ENCODE measurements at places on chromosomes 5 and 9.
A peak's percentile ranks its signal among the peaks of the same experiment; 100 is the strongest.

DNA sequence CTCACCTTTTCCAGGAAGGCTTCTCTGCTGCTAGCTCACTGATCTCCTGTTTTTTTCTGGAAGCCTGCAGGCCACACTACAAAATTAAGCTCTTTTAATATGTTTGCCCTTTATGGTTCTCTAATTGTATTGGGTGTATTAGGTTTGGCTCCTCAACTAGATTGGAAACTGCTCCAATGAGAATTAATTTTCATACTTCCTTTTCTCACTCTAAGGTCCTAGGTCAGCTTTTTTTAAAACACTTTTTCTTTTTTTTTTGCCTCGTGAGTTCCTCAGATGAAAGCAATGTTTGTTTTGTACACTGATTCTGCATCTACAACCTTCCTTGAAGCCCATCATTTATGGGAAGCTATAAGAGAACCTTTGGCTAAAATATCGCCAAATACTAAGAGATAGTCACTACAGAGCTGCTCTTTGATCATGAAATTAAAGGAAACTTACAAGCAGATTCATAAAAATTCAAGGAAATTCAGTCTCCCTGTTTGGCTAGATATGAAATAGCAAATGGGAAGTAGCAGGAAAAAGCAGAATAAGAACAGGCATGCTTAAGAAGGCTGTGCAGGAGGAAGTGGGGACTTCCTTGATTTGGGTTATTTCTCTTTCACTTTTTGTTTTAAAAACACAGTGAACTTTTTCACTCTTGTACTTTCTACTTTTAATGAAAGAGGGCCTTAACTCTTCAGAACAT, 55.2 kb upstream of the FYB1 start:
- DNase-seq = no peak

GRCh38 chr5:113253037-113253436, 181.8 kb downstream of the TSSK1B start:
- no peak for DNase-seq

DNA sequence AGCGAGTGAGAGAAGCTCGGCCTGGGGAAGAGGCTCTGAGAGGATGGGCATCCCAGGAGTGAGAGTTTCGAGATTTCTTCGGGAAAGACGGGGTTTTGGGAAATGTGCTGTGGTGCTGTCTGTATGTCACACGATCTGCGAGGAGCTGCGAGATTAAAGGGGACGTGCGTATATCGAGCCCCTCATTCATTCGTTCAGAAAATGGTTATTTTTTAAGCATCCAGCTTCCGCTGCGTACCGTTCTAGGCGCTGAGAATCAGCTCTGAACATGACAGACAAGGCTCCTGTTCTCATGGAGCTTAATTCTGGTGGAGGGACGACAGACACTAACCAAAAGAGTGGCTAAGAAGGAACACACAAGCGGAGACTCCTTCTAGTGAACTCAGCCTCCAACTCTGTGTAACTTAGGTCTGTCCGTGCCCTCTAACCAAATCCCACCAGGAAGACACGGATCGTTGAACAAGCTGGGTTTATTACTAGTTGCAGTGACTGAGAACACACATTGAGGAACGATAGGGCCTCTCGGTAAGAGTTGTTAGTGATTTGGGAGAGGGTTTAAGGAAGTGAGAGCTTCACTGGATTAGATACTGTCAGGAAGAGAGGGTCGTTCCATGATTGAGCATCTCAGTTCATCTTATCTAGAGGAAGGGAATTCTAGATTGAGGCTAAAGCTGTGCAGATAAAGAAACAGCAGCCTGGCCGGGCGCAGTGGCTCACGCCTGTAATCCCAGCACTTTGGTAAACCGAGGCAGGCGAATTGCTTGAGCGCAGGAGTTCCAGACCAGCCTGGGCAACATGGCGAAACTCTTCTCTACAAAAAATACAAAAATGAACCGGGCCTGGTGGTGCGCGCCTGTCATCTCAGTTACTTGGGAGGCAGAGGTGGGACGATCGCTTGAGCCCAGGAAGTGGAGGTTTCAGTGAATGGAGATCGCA, 1.0 kb upstream of the FBXW11 start:
- no peak for DNase-seq

GRCh38 chr5:127406326-127407121, 110.9 kb upstream of the PRRC1 start:
- DNase-seq = no peak

DNA sequence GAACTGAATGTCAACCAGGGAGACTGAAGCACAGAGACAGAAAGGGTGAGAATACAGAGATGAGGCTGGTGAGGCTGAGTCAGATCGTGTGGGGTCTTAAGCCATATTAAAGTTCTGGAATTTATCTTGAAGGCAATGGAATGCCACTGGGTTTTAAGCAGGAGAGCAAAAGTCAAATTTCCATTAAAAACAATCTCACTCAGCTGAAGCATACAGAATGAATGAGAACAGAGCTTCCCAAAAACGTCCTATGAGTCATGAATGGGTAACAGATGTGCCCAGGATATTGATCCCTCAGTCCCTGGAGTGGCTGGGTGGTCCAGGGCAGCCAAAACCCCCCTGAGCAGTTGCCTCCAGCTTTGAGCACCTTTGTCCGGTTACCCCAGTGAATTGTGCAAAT, 44.9 kb downstream of the PFDN1 start:
- no peak for DNase-seq

DNA sequence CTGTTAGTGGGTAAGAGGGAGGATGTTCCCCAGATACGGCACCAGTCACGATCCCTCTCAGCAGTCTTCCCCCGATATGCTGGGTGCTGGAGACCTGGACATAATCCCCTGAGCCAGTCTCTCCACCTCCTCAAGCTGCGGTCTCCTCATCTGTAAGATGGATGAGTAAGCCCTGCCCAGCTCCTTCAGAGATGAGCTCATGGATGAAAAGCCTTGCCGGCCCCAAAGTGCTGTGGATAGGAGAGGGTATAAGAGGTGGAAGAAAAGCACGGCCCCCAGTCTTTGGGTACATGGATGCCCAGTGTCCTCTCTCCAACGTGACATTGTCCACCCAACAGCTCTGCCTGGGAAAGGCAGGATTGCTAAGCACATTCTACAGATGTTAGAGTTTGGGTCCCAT, 4.5 kb downstream of the CAMK2A start:
- DNase-seq = no peak

DNA sequence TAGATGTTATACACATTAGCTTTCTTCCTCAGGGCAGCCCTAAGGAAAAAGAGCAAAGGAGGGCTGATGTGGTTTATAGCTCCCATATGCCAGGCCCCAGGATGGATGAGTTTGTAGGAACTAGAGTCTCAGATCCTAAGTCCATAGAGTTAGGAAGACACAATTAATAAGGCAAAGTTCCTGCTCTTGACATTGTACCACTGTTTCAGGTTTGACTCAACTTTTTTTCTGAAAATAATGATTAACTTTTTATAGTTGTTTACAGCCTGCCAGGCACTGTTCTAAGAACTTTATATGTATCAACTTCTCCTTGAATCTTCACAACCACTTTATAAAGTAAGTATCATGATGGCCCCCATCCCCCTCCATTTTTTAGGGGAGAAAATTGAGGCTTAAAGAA, 339.5 kb downstream of the PDE4D start:
- no peak for DNase-seq

DNA sequence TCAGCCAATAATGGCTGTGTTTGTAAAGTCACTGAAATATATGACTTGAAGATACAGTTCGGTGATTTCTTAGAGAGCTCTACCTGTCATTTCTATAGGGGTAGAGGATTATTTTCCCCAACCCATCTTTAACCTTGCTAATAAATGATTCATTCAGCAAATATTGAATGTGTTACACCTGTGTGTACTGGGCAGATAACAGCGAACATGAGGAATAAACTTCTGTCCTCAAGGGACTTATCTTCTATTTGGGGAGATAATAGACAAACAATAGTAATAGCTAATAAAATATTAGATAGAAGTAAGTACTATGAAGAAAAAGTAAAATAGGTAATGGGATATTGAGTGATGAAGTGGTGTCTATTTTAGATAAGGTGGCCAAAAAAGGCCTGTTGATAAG, 9.3 kb downstream of the TTC23L start:
- DNase-seq = no peak

DNA sequence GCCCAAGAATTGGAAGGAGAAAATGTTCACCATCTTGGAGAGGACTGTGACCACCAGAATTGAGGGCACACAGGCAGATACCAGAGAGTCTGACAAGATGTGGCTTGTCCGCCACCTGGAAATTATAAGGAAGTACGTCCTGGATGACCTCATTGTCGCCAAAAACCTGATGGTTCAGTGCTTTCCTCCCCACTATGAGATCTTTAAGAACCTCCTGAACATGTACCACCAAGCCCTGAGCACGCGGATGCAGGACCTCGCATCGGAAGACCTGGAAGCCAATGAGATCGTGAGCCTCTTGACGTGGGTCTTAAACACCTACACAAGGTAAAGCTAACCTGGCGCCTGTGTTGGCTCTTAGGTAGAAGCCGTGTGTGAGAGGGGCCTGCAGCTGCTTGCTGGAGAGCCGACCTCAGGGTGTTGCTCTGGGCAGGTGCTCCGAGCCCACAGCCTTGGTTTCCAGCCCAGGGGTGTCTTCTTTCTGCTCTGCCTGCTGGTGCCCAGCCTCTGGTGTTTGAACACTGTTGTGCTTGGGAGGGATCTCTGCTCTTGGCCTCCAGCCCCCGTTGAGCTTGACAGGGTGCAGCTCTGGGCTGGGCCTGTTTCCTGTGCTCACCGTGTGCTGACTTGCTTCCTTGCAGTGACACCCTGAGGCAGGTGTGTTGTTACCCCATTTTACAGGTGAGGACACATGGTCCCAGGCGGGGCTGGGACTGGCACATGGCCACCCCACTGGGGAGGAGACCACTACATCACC, 10.9 kb downstream of the EXOC3 start:
- DNase-seq = peak; percentile 42

DNA sequence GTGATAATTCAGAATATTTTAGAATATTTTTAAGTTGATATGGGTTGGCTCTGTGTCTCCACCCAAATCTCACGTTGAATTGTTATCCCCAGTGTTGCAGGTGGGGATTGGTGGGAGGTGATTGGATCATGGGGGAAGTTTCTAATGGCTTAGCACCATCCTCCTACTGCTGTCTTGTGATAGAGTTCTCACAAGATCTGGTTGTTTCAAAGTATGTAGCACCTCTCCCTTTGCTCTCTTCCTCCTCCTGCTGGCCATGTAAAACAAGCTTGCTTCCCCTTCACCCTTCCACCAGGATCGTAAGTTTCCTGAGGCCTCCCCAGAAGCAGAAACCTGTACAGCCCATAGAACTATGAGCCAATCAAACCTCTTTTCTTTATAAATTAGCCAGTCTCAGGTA, 214.6 kb upstream of the C9orf72 start:
- no peak for DNase-seq

GRCh38 chr5:91022518-91022917, 360.6 kb downstream of the ARRDC3 start:
- DNase-seq = no peak

DNA sequence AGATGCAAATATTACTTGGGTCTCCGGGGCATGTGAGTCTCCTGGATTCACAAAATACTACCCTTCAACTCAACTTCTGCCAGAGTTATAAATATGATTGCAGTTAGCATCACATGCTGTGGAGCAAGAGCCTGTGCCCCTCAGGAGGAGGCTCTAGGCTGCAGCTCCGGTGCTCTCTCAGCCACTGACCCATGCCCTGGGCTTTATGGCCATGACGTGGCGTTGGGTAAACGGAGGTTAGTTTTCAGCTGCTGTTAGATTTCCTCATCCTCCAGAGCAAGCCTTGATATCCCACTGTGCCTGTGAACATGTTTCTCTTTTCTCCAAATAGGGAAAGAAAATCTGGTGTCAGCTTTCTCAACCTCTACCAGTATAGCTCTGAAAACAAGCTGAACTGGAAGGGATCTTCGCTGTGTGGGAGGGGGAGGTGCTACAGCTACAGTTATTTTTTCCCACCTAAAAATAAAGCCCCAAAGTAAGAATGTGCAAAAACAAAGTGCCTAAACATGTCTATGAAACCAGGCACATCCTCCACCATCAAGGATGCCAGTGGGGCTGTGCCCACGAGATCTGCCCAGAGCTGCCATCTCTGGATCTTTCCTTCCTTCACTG, 124.4 kb upstream of the GPR151 start:
- no peak for DNase-seq

GRCh38 chr5:156021866-156022265, 305.1 kb upstream of the SGCD start:
- no peak for DNase-seq

GRCh38 chr9:18314316-18314715, 159.6 kb upstream of the ADAMTSL1 start:
- no peak for DNase-seq

DNA sequence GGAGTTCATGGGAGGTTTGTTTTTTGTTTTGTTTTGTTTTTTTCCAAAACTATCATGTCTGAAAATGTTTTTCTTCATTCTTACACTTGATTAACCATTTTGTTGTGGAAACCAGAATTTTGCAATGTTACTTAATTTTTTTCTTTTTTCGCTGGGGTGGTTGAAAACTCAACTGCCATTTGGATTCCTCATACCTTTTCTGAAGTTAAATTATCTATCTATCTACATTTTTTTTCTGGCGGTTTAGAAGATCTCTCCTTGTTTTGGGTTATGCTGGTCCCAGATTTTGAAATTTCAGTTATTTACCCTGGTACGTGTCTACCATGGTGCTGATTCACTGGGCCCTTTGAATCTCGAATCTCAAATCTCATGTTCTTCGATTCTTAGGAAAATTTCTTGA, 316.2 kb upstream of the SMARCA2 start:
- DNase-seq = no peak

DNA sequence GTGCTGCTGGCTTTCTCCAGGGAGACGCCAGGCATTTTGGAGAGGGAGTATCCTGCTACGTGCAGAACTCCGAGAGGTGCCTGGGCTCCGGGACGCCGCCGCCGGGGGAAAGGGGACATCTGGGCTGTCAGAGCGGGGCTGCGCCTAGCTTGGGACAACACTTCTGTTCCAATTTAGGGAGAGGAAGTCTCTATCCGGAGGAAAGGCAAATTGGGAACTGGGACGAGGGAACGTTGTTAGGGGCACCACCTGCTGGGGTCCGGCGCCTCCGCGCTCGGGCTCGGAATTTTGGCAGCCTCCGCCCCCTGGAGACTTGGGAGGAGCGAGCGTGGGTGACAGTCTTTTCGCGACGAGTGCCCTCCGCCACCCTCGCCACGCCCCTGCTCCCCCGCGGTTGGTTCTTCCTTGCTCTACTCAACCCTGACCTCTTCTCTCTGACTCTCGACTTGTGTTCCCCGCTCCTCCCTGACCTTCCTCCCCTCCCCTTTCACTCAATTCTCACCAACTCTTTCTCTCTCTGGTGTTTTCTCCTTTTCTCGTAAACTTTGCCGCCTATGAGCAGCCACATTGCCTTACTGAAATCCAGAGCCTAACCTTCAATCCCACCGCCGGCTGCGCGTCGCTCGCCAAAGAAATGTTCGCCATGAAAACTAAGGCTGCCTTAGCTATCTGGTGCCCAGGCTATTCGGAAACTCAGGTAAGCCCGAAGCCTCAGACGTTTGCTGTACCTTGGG, 1.6 kb downstream of the TSLP start:
- DNase-seq = peak; percentile 73

GRCh38 chr9:98241357-98242300, 13.8 kb downstream of the TBC1D2 start:
- no peak for DNase-seq

DNA sequence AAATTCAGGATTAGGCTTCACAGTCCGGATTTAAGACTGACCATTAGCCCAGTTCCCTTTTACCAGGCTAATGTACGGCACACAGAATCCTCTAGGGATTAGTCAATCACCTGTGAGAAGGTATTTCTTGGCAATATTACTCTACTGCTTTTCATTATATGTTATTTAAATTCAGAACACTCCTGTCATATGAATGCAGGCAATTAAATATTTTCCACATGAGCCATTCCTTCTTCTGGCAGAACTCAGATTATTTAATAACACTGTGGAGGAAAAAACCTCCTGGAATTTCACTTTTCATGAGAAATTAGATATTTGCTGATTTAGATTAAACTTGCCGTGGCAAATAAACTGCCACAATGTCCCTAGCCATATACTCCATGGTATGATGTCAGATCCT, 1357.5 kb upstream of the C9orf72 start:
- DNase-seq = no peak

Data from left forelimb (tissue), 1 donor.